Posterior cingulate gyrus (tissue), 11 donors: ENCODE measurements at places on chromosomes 12 and 14.

- no peak for DNase-seq
These were observed 25.9 kb downstream of the SLCO1A2 start for GRCh38 chr12:21308785-21309184.

DNA sequence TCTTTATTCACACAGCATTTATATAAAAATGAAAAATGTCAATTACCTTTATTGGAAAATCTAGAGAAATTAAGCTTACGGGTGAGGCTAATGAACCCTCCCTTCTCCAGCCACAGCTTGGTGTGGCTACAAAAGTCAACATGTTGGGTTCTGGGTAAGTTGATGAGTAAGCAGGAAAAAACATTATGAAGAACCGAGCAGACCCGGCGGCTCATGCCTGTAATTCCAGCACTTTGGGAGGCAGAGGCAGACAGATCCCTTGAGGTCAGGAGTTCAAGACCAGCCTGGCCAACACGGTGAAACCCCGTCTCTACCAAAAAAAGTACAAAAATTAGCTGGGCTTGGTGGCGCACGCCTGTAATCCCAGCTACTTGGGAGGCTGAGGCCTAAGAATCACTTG lies 10.9 kb downstream of the NAA25 start:
- no peak for DNase-seq

DNA sequence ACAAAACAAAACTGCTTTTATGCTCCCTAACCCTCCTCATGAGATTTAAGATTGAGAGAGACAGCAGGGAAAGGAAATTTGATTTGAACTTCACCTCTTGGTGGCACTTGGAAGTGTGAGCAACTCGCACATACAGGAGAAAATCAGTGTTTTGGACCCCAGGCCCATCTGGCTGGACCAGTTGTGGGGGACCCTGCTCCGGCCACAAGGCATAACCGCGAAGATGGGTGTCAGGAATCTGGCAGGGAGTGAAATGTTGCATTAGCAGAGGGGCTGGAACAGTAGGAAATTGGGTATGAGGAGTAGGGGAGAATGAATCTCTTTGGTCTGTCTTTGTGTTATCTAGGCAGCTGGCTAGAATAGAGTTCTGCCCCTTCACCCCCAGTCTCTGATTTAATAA lies 1.2 kb downstream of the CIROP start:
- no peak for DNase-seq

- no peak for DNase-seq
These were observed 29.2 kb downstream of the RPH3A start for GRCh38 chr12:112820796-112821195.

GRCh38 chr12:5503774-5504173 lies 71.9 kb downstream of the NTF3 start:
- no peak for DNase-seq

GRCh38 chr14:99476864-99477263 lies 3.8 kb downstream of the SETD3 start:
- no peak for DNase-seq

- DNase-seq: no peak
These were observed 1253.9 kb downstream of the SLC16A7 start for GRCh38 chr12:60849723-60850122.

GRCh38 chr14:64954491-64955240 lies 12.1 kb upstream of the GPX2 start:
- peak; percentile 61 for DNase-seq
